Kidney capillary endothelial cell (primary cell): ENCODE measurements at places on chromosomes 11 and 22.

DNA sequence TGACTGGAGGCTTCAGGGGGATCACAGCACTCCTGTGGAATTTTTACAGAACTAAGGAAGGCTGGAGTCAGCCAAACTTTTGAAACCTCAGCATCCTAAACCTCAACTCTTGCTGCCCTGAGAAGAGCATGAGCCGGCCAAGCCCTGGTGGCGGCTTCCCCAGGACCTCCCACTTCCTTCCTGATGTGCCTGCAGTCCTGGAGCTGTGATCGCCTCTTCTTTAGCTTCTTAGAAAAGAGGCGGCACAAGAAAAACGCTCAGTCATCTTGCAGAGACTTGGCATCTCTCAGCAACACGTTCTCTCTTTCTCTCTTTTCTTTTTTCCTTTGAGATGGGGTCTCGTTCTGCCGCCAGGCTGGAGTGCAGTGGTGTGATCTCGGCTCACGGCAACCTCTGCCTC, 40.4 kb upstream of the AMPD3 start:
- DNase-seq, result peak; percentile 71

GRCh38 chr11:123543797-123544196, 110.6 kb downstream of the SCN3B start:
- peak; percentile 50 for DNase-seq

DNA sequence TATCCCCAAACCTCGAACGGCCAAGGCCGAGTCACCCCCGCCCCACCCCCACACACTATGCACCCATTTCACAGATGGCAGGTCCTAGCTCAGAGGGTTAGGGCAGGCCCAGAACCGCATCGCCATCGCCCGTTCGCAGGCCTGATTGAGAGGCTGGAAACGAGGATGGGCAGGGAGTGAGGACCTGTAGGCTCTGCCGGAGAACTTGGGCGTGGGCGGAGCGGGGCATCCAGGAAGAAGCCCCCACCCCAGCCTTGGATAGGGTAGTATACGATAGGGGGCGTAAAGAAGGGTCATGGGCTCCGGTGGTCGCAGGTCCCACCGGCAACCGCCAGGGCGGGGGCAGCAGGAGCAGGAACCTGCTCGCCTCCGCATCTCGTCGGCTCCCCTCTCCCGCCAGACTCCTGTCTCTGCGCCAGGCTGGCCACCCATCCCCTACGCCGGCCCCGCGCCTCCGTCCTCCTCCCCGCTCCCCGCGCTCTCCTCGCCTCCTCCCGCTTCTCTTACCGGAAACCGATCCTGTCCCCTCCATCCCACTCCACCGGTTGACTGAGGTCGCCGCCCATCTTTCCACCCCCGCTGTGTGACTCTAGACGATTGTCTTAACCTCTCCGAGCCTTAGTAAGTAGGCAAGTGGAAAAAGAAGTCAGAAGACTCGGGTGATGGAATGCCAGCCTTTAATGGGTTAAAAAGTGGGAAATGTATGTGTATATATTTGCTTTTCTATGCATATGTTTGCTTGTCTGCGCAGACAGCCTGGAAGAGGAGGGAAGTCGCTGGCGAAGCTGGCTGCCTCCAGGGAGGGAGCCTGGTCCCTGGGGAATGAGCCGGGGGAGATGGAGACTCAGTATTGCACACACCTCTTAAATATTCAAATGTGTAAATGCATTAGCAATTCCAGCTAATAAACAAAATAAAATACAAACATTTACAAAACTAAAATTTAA, 52.8 kb downstream of the CYTH4 start:
- DNase-seq, result no peak

DNA sequence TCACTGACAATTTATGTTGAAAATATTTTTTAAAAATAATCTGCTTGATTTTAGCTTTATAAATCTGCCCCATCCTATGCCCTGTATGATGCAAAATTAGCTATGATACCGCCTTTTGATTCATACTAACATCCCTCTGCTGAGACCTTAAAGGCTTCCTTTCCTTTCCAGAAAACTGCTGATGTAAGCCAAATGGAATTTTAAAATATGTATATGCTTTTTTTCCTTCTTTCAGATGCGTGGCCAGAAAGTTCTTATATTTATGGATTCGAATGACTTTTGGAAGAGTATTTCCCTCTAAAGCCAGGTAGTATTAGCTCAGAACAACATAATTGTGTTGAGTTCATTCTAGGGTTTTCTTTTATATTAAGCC, 34.5 kb downstream of the SFI1 start:
- DNase-seq, result no peak

GRCh38 chr11:125214601-125215565, 50.3 kb downstream of the PKNOX2 start:
- DNase-seq, result no peak

DNA sequence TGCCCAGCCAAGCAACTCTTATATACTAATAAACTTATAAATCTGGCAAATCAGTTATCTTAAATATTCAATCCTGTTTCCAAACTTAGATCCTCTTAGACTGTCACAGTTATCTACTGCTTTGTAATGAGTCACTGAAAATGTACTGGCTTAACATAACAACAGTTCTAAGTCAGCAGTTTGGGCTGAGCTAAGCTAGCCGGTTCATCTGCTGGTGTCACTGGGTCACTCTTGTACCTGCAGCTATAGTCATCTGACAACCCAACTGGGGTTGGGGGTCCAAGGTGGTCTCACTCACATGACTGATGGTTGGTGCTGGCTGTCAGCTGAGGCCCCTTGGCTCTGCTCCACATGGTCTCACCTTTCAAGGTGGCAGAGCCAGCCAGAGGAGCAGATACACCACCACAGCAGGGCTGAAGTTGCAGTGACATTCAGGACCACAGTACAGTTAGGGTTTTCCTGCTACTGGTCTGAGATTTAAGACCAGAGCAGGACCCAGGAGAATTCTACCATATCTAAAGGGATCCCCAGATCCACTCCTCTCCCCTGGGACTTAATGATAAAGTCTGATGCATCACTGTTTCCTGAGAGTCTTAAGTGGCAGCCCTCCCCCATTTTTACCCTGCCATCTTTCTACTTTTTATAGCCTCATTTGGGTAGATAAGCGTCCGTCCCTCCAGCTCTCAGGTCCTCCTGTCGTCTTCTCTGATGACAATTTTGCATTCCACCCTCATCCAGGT, 7.9 kb upstream of the MACROD1 start:
- no peak for DNase-seq

DNA sequence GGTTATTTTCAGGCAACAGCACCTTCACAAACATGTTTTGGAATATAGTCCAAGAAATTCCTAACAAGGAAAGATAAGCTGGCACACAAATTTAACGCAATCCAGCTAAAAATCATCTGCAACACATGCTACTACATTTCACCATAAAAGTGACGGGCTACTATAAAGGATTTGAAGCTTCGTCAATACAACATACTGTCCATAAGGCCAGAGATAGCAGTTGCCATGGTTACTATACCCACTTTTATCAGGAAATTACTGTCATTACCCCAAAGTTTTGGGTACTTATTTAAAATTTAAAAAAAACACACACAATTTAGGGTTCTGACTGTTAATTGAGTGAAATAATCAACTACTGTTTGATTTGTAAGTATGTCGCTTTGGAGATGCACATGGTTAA, 6.9 kb downstream of the PHF21A start:
- no peak for DNase-seq

GRCh38 chr22:22410121-22410520, 98.4 kb downstream of the ZNF280B start:
- DNase-seq, result no peak

DNA sequence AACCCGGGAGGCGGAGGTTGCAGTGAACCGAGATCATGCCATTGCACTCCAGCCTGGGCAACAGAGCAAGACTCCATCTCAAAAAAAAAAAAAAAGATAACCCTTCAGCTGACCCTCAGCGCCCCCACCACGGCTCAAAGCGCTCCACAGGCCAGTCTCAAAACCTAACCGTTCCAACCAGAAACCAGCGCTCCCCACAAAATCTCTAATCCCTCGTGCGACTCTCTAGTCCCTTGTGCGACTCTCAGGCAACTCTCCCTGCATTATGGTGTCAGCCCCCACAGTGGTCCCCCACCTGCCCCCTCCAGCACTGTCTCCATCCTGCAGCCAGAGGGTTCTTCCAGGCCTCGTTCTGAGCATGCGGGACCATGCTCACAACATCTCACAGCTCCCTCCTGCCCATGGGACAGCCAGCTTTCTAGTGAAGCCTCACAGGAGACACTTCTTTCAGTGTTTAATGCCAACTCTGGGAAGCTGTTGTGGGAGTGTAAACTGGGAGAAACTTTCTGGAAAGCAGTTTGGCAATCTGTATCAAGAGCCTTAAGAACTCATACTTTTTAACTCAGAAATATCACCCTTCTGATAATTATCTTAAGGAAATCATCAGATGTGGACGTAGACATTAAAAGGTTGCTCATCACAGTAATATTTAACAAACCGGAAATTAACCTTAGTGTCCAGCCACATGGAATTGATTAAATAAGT, 4.2 kb upstream of the RASGRP2 start:
- no peak for DNase-seq

DNA sequence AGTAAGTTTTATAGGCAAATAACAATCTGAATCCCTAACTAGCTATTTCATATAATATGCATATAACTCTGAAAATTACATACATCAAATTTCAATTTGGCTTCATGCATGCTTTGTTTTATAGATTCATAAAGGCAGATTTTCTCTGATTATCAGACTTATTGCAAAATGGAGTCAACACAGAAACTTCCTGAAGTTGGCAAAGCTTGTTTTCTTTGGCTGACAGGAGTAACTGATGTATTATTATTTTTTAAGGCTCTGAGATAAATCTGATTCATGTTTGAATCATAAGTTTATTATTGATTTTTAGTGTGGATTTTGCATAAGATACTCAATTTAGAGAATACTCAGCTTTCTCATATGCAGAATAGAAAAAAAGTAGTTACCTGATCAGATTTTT, 356.3 kb upstream of the CCDC90B start:
- DNase-seq, result no peak

DNA sequence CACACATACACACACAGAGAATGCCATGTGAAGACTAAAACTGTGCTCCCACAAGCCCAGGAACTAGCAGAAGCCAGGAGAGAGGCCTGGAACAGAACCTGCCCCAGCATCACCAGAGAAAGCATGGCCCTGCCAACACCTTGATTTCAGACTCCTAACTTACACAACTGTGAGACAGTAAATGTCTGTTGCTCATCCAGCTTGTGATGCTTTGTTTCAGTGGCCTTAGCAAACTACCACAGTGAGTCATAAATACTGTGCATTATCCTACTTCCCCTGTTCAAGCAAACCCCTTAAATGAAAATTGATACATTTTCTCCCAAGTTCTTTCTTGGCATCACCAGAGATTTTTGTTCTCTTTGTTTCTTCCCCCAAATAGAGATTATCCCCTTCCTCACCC, 1539.4 kb upstream of the TENM4 start:
- peak; percentile 68 for DNase-seq

- no peak for DNase-seq
These were observed 56.3 kb upstream of the YPEL1 start for GRCh38 chr22:21791635-21792625.

DNA sequence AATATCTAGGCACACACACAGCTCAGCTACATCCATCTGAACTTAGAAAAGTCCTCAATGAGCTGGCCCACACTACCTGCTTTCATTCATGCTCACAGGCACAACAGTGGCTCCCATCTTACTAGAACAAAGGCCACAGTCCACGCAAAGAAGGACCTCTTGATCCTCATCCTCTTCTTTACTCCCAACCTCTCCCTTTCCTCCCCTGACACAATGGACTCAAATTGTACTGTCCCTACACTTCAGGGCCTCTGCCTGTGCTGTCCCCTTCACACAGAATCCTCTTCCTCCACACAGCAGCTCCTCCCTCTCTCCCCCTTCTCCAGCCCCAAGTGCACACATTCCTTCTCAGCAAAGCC, 12.7 kb downstream of the SMCO4 start:
- no peak for DNase-seq

DNA sequence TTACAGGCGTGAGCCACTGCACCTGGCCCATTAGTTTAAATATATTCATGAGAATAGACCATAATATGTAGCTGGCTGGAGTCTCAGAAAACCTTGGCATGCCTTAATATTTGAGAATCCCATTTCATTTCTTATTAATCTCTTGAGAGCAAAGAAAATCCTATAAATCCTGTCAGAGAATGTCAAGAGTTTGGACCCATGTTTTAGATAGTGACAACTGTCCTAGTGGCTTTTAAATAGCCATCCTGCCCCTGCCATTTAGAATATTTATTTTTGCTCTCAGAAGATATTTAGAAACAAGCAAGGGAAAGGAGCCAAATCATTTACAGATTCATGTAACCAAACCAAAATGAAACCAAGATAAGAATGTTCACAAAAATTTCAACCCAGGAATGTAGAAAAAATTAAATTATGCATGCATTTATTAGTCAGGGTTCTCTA, 107.2 kb downstream of the SWAP70 start:
- no peak for DNase-seq

DNA sequence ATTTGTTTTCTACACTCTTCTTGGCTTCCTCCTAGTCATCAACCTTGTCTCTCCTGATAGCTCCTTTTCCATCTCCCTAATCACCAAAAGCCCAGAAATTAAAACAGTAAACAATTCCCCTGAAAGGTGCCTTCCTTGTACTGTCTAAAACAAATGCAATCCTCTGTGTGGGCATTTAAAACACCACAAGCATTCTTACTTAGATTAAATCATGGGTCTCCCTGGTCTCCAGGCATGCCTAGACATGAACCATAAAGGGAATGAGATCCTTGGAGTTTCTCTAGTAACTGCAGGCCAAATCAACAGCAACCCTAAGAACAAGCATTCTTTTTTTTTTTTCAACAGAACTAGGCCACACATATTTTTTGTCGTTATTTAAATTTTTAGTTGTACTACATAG, 1.9 kb downstream of the BTG4 start:
- DNase-seq, result no peak

- DNase-seq, result no peak
These were observed 114.7 kb upstream of the IGLL5 start for GRCh38 chr22:22772883-22773282.

DNA sequence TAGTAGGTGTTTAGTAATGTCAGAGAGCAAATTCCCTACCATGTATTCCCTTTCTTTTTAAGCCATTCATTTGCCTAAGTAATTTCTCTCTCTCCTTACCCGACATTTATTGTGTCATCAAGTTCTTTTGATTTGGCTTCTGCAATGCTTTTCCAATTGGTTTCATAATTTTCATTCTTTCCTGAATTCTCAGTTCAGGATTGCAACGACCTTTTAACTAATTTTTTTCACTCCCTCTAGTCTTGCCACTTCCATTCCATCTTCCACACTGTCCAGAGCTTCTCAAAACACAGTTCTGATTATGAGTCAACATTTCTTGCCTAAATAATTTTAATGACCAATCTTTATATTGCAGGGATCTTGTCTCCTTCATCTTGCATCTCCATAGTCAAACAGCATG, 41.2 kb upstream of the RAB30 start:
- no peak for DNase-seq

GRCh38 chr11:112583261-112583893, 322.7 kb upstream of the PLET1 start:
- DNase-seq, result no peak

GRCh38 chr11:12267921-12268320, 109.5 kb upstream of the PARVA start:
- no peak for DNase-seq

- no peak for DNase-seq
These were observed 35.9 kb downstream of the KIAA0930 start for GRCh38 chr22:45204819-45205218.
